Suppressor macrophage (primary cell): ENCODE measurements at places on chromosomes 3 and 15.

DNA sequence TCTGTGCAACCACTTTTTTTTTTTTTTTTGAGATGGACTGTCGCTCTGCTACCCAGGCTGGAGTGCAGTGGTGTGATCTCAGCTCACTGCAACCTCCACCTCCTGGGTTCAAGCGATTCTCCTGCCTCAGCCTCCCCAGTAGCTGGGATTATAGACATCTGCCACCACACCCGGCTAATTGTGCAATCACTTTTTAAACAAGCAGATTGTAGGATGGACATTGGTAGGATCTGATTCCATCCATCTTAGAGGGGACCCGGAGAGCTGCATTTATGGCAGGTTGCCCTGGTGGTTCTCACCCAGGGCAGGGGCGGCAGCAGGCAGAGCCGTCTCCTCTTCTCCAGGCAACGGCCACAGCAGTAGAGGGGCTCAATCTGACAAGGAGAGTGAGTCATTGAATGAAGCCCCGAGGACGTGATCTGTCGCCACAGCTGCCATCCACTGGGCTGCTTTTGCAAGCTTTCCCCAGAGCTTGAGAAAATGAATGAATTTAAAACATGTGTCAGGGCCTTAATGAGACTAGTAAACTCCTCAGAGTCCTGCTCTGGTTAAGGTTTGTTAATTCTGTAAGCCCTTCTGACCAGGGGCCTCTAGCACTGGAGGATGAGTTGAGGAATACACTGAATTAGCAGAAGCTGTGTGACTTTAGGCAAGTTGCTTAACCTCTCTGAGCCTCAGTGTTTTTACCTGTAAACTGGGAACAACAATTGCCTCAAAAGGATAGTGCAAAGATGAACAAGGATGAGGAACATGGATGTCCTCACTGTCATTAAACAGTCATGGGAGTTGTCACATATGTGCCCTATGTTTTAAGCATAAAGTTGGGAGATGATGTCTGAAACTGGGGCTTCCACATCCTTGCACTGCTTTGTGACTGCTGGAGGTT, 129.1 kb downstream of the ASB7 start:
- DNase-seq = no peak

DNA sequence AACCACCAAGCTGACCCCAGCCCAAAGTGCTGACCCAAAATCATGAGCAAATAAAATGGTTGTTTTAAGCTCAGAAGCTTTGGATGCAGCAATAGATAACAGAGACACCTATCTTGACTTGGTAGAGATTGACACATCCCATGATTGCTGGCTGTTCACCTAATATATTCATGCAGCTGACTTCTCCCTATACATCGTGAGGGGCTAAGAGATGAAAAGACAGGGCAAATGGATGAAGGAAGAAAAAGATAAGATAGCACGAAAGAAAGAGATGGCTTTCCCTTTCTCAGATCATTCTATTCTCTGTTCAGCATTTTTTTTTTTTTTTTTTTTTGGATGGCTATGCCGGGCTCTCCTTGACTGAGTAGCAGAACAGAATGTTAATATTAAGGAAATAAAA, 141.5 kb upstream of the ADAMTS9 start:
- DNase-seq = no peak

DNA sequence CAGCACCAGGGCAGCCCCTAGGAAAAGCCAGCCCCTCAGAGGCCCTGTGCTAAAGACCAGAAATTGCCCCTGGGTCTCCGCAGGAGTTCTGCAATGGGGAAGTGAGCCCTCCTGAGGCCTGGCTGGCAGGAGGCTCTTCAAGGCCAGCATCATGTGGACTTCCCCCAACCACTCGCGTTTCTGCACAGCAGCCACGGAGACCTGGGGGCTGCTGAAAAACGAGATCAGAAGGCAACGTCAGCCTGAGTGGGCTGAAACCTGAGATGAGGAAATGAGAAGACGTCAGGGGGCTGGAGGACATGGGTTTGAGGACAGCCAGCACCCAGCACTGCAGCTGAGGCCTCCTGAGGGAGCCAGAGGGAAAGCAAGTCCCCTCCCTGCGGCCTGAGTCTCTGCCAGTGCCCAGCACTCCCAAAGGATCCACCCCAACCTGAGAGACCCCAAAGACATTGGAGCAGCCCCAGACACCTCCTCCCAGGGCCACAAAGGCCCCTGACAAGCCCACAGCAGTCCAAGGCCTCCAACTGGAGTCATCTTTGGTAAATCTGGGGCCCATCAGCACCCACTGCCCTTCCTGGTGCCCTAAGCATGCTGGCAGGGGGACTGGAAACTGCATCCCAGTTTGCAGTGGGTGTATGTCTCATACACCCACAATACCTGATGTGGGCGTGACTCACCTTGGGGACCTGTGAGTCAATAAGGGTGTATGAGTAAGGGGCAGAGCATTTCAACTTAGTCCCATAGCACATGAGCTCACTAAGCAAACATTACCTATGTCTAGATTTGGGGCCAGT, 29.2 kb upstream of the CYP11A1 start:
- peak; percentile 77 for DNase-seq

GRCh38 chr3:9059489-9060400, 96.5 kb upstream of the RAD18 start:
- DNase-seq = no peak

- DNase-seq = no peak
Measured at GRCh38 chr15:31221936-31222515, 104.6 kb upstream of the KLF13 start.

DNA sequence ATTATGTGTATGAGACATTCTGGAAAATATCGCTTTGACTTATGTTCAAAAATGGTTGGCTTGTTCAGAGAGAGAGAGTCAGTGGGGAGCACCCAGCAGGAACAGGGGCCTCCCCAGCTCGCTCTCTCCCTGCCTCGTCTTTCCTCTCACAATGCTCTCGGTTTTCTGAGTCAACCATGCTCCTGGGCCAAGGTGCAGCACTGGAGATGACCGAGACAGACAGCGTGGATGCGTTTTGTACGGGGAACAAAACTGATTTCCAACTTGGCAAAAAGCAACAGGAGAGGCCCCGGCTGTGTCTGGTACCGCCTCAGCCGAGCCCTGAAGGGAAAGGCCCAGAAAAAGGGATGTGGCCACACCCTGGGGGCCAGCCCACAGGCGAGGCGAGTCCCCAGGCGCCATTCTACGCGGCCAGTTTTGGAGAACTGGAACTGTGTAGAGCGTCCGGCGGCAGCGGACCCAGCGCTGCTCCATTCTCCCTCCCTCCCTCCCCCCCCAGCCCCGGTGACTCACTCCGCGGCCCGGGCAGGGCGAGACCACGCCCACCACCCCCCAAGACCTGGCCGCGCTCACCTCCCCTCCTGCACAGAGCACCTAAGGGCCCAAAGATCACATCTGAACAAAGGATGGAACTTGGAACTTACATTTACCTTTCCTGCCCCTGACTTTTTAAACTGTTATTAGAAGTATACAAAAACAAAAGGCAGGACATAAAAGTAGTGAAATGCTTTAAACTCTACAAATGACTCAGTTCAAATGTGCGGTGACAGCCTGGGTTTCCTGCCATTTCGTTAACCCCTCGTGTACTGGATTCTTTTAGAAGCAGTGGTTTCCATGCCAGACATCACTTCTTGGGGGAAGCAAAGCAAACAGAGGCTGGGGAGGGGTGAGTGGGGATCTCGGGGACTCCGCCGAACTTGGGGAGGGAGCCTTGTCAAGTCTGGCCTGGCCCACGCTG, 12.7 kb downstream of the ATP10A start:
- peak; percentile 96 for DNase-seq

- DNase-seq = no peak
Measured at GRCh38 chr3:145943952-145944351, 217.0 kb downstream of the PLOD2 start.

- DNase-seq = peak; percentile 53
Measured at GRCh38 chr3:4322635-4323034, 19.5 kb downstream of the SETMAR start.

- no peak for DNase-seq
Measured at GRCh38 chr15:24955531-24955921, 739 bp downstream of the SNRPN start.

DNA sequence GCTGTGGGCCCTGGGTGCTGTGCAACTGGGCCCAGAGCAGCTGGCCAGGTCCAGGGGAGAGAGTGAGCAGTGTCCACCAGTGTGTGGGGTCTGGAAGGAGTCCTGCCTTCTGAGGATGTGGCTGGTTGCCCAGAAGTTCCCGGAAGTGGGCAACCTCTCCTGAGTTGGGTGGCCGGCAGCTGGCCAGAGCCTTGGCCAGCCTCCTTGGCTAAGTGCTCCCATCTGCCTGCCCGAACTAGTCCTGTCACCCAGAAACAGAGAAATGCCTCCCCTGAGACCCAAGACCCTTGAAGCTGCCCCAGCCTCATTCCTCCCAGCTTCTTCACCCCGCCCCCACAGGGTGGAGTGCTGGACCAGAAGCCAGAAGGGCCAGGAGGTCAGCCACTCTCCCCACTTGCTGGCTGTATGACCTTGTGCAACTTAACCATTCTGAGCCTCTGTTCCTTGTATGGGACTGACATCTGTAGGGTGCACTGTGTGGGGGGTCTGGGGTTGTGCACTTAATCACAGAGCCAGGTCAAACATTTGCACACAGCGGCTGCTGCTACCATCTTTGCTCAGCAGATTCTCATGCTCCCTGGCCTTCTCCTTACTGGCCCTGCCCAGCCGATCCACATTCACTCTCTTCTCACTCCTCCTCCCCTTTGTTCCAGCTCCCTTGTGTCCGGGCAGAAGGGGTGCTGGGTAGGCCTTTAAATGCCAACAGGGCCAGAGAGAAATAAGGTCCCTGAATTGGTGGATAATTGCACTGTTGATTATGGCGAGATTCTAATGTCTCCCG, 7.5 kb upstream of the ALAS1 start:
- peak; percentile 27 for DNase-seq

DNA sequence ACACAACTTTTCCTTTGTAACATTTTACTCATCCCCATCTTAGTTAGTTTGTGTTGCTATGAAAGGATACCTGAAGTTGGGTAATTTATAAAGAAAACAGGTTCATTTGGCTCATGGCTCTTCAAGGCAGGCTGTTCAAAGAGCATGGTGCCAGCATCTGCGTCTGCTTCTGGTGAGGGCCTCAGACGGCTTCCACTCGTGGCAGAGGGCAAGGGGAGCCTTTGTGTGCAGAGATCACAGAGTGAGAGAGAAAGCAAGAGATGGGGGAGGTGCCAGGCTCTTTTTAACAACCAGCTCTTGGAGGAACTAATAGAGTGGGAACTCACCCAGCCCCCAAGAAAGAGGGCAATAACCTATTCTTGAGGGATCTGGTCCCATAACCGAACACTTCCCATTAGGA, 23.1 kb downstream of the PLA2G4F start:
- no peak for DNase-seq

DNA sequence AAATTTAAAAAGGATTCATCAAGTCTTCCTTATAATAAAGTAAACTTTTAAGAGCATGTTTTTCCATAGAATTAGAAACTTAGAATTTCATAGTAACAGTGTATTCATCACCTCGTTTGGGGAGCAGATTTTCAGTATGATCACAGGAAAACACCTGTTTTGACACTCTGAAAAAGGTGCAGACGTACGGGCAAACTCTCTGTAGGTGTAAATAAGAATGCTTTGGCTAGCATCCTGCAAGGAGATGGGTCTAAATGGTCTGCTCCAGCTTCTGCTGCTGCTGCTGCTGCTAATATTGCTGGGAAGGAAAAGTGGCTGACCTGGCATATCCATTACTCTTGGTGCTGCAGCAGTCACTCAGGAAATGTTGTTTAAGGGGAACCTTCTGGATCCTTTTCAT, 66.0 kb downstream of the MBNL1 start:
- DNase-seq = no peak

GRCh38 chr3:11985866-11986265, 18.3 kb upstream of the SYN2 start:
- no peak for DNase-seq

- no peak for DNase-seq
Measured at GRCh38 chr3:180959691-180960090, 29.8 kb downstream of the DNAJC19 start.

- DNase-seq = no peak
Measured at GRCh38 chr3:188046561-188047211, 107.3 kb upstream of the LPP start.

DNA sequence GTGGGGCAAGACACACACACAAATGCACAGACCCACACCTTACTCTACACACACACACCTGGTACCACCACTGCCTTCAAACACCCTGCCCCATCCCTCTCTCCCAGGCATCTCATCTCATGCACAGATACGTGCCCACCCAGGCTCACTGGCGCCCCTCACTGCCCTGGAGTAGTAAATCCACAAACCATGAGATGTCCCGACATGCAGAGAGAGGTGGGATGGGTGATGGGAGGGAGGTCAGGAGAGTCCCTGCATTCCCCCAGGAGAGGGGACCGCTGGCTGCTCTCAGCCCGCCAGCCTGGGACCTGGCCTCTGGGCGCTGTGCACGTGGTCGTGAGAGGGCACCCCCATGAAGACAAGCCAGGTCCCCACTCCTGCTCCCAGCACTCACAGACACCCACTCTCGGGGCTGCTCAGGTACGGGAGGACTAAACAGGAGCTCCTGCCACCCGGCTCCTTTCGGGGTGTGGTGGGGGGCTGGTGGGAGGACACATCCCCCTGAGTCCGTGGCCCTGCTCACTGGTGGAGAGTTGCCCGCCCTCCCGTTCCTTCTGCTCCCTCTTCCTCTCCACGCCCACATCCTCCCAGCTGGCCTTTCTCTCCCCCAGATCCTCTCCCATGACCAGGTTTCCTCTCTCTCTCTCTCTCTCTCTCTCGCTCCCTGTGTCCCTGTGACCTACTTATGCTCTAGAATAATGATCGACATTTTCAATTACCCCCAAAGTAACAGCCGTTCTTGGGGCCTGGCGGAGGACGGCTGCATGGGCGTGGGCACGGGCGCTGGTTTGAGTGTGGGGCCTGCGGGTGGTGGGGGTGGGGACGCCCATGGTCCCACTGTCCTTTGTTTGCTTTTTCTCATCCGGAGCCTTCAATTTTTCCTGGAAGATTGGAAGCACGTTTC, 18.9 kb upstream of the CSPG4 start:
- peak; percentile 73 for DNase-seq

DNA sequence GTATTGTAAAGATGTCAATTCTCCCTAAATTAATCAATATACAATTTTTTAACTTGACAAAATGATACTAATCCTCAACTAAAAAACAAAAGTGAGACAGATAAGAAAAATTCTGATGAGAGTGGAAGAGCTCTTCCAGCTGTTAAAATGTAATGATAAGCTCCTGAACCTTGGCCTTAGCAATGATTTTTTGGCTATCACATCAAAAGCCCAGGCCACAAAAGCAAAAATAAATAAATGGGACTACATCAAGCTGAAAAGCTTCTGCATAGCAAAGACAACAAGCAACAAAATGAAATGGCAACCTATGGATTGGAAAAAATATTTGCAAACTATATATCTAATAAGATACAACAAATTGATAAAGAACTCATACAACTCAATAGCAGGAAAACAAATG, 24.0 kb upstream of the SRPRB start:
- no peak for DNase-seq

GRCh38 chr3:64594134-64594533, 93.7 kb downstream of the ADAMTS9 start:
- no peak for DNase-seq

GRCh38 chr15:78205856-78206255, 28.5 kb downstream of the ACSBG1 start:
- DNase-seq = no peak

DNA sequence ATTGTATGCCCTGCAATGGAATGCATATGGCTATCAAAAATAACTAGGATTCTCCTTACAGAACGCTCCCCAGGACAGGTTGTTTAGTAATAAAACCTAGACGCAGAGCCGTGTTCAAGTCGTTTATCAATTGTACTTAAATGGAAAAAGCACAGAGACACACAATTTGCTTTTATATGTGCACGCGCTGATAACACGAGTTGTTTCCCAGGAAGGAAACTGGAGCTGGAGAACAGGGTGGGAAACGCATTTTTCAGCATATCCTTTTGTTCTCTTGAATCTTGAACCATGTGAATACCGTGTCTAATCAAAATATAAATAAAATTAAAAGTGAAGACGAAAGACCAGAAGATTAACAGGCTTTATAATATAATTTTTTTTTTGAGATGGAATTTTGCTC, 3.6 kb upstream of the ANPEP start:
- no peak for DNase-seq
